Activated effector memory CD4-positive, alpha-beta T cell treated with anti-CD3 and anti-CD28 coated beads, Interleukin-2, amount 50 U/mL, for 16 hours (primary cell): ENCODE measurements at places on chromosomes 3 and 15.
A peak's percentile ranks its signal among the peaks of the same experiment; 100 is the strongest.

GRCh38 chr3:10335190-10335738, 14.4 kb upstream of the SEC13 start:
- DNase-seq = no peak

- DNase-seq = no peak
These were observed 324.7 kb upstream of the SLCO3A1 start for GRCh38 chr15:91528801-91529200.

- no peak for DNase-seq
These were observed 69.8 kb downstream of the TIGIT start for GRCh38 chr3:114363554-114364202.

GRCh38 chr3:32157600-32158264, 51.3 kb downstream of the GPD1L start:
- no peak for DNase-seq

DNA sequence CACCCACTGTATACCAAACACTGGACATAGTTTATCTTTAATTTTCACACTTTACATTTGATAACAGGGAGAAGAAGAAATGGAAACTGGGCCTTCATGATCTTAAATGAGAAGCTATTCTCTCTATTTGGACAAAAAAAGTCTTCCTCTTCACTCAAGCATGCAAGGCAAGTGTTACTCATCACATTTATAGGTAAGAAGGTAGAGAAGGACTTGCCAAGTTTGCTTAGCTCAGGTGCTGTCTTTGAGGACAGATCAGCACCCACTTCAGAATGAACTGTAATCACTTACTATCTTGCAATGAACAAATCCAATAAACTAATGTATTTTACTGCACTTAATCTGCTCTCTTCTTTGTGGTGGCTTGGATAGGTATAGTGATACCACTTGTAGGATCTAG, 1.1 kb upstream of the MYH15 start:
- no peak for DNase-seq

- DNase-seq = no peak
These were observed 7.8 kb downstream of the FBXL22 start for GRCh38 chr15:63605036-63605435.

GRCh38 chr15:83978588-83978987, 257.0 kb upstream of the GOLGA6L4 start:
- DNase-seq = no peak

GRCh38 chr3:18153571-18154173, 271.5 kb downstream of the SATB1 start:
- DNase-seq = no peak

DNA sequence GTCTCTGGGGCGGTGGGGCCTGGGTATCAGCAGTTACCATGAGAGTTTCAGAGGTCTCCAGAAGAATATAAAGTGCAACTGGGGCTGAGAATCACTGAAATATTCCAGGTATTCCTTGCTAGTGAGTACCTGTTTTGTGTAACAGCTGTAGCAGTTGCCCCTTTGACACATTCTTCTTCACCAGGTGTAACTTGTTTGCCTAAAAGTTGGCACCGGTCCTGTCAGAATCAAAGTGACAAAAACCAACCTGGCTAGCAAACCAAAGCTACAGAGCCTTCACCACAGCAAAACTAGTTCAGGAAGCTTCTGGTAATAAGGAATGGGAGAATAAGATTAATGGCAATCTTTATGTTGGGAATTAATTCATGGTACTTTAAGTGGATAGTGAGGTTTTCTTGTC, 296.0 kb downstream of the NAALADL2 start:
- DNase-seq = no peak

- no peak for DNase-seq
These were observed 47.8 kb upstream of the VPS8 start for GRCh38 chr3:184764191-184764590.

- no peak for DNase-seq
These were observed 136.1 kb downstream of the APBA2 start for GRCh38 chr15:29021857-29022256.

DNA sequence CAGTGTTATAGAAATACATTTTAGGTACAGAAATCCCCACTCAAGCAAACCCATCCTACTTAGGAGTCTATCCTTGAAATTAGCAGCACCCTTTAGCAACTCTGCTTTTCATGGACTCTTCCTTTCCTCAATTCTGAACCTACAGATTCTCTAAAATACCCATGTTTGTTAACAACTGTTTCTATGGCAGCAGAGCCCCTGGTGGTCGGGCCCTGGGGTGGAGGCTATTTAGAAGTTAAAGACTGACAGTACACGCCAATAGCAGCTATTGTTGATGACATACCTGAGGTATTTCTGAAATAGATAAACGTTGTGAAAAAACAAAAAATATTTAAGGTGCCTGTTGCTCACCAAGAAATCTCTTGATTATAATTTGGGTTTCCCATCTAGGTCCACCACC, 23.4 kb upstream of the NRG4 start:
- DNase-seq = no peak

- no peak for DNase-seq
These were observed 242.5 kb downstream of the FAM43A start for GRCh38 chr3:194928227-194928626.

DNA sequence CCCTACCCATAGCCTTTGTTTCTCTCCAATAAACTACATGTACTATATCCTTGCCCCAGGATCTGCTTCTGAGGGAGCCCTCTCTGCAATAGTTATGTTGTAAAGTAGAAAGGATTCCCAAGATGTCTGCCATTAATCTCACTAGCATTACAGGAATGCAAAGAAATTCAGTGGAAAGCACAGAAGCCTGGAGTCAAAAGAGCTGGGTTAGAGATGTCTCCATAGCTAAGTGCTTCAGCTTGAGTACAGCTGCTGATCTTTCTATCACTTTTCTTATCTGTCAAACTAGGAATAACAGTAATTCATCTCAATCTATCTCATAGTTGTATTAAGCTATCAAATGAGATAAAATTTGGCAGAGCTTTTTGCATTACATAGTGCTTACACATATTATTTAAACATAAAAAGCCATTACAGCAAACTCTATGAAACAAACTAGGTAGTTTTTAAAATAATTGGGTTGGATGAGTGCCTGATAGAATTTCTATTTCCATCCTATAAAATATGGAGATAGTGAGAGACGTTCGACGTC, 799.5 kb upstream of the SEMA6D start:
- no peak for DNase-seq

GRCh38 chr15:74709011-74709410, 13.2 kb upstream of the EDC3 start:
- no peak for DNase-seq

- DNase-seq = no peak
These were observed 4.7 kb downstream of the LRRK1 start for GRCh38 chr15:100923902-100924301.

- DNase-seq = no peak
These were observed 59.1 kb downstream of the THRB start for GRCh38 chr3:24435584-24435983.

- no peak for DNase-seq
These were observed 252.5 kb downstream of the THRB start for GRCh38 chr3:24242012-24242698.

GRCh38 chr15:39937696-39938095, 3.8 kb downstream of the EIF2AK4 start:
- no peak for DNase-seq

- DNase-seq = no peak
These were observed 40.5 kb upstream of the HES1 start for GRCh38 chr3:194095464-194095863.

DNA sequence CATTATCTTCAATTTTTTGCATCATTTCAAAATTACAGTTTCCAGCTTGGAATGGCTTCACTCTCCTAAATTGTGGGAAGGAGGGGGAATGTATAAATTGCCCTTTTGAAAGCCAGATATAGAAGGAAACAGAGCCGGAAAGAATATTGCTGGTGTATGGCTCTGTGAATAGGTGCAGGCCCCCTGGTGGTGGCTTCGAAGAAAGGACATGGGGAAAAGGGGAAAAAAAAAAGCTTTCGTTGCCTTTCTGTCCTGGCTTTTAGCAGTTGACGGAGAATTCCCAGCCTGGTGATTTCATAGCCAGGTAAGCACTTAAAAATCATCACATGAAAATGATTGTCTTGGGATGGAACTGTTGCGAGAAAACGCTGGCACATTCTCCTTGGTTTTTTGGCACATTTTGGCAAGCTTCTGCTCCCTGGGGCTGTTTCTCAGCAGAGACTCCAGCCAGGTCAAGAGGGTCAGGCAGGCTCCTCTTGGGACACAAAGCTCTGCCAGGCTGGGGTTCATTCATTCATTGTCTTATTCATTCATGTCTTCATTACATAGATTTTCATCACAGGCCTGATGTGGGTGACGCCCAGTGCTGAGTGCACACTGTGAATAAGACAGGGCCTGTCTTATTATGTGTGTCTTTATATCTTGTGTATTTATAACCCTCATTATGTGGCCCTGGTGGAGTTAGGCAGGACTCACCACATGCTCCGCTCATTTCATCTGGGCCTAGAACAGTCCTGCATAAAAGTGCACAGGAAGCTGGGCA, 300.0 kb upstream of the TPM1 start:
- DNase-seq = peak; percentile 74

DNA sequence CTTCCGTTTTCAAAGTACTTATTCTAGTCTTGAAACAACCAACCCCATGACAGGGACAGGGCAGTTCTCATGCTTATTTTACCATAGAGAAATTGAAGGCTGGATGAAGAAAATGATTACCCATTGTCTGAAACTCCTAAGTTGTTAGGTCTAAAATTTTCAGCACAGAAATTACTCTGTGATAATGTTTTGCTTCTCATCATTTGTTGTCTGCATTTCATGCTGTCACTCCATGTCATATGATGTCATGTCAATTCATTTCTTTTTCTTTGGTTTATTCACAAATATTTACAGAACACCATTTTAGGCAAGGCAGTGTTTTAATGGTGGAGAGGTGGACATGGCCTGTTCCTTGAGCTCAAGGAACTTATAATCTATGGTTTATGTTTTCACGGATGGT, 98.2 kb upstream of the RASGRP1 start:
- DNase-seq = no peak

- no peak for DNase-seq
These were observed 24.7 kb downstream of the SLC15A2 start for GRCh38 chr3:121918779-121919483.

DNA sequence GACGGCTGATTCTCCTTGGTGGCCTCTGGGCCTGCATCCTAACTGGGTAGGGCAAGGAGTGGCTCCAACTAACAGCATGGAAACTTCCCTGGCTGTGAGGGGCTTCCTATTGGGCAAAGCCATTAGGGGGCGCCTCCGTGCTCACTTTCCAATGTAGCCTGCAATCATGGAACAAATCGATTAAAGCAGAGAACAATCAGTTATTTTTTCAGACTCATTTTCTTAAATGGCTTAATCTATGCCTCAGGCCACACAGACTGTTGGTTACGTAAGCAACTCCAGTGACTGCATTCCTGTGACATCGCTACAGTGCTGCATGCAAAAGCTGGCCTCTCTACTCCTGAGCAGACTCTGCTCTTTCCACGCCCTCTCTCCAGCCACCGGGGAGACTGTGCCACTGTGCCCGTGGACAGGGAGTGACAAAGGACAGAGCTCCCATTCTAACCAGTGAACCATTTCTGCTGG, 278.9 kb downstream of the KLF13 start:
- DNase-seq = no peak

GRCh38 chr3:102020735-102021134, 171.4 kb downstream of the NFKBIZ start:
- no peak for DNase-seq

GRCh38 chr15:96342406-96343112, 12.1 kb downstream of the NR2F2 start:
- DNase-seq = no peak

DNA sequence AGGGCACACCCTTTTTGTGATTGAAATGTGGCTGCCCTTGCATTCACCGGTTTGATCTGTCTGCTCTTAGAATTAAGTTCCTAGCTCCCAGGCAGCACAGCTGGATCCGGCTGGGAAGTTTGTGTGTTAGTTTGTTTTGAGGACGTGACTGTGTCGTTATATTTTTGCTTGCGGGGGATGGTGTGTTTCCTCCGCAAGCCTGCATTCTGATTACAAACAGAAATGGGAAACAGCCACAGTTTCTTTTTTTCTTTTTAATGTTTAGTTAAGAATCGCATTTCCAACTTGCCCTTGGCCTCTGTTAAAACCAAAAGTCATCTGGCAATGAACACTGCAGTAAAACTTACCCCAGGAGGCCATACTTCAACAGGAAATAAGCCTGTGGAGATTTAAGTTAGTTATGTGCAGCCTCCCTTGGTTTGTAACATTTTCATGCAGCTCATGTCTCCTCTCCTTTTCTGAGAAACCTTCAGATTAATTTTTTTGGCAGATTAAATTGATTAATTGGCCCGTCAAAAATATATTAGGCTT, 888 bp downstream of the TMOD3 start:
- no peak for DNase-seq

DNA sequence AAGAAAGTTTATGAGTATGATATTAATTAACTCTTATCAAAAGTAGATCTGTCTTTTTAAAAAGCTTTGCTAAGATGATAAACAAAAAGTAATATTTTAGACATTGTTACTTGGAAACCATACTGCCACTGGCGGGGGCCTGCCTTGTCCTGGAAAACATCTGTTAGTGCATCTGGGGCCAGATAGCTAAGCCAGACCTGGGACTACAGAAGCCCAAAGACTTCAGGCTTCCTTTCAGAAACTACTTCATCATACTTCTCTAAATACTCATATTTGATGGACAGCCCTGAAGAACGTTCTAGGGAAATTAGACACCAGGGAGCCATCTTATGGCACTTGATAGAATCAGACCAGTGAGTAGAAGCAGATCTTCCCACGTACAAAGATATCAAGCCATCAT, 795.4 kb upstream of the SEMA6D start:
- DNase-seq = no peak

GRCh38 chr3:160447544-160447943, 2.0 kb downstream of the TRIM59 start:
- DNase-seq = no peak

GRCh38 chr15:27783678-27784077, 315.4 kb downstream of the OCA2 start:
- no peak for DNase-seq

DNA sequence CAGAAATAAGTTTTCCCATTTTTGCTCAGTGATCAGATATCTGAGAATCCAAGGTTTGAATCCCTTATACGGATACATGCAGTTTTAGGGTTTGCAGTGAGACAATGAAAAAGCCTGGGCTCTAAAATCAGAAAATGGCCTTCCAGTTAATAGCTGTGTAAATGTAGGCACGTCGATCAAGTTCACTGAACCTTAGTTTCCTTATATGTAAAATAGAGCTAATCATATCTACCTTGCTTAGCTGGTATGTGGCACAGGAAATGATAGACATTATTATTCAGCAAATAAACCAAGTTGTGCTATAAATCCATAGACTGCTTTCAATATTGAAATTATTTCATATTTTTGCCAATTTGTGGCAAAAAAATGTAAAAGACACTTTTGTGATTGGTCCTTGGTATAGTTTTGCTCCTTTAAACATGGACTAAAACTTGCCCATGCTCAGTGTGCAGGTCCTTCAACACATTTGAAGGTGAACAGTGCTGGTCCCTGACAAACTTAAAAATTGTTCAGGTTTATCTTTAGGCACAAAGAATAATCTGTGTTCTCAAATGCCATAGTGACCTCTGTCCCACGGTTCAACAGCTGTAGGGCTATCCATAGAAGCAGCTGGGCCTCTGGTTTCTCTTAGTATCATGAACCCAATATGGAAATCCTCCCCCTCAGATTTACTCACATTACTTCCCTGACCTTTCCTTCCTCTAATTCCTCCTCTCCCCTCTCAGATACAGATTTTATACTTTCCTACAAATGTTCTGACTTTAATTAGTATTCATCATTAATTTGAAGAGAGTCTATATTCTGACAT, 51.0 kb downstream of the CCDC54 start:
- no peak for DNase-seq
